ENCODE measurements at places on chromosomes 7 and 10. TPM values are rescaled to one million over a fixed set of nuclear protein-coding genes. Genes with fewer than 3 reads are reported as not detected.

The HGF gene
- 462 TPM for total RNA-seq

The PRLHR gene
- not detected for total RNA-seq

The FGFR2 gene
- 0.71 TPM for total RNA-seq

The HABP2 gene
- not detected for total RNA-seq

The NPFFR1 gene
- not detected for total RNA-seq

The AIFM2 gene
- 8.4 TPM for total RNA-seq

The ENKUR gene
- under 0.01 TPM for total RNA-seq

The PRSS37 gene
- total RNA-seq: not detected

The VWC2 gene
- total RNA-seq: not detected

The PLXNA4 gene
- 0.28 TPM for total RNA-seq

The PKD2L1 gene
- not detected for total RNA-seq
